ENCODE measurements at places on chromosomes 16 and 17.
A peak's percentile ranks its signal among the peaks of the same experiment; 100 is the strongest.

DNA sequence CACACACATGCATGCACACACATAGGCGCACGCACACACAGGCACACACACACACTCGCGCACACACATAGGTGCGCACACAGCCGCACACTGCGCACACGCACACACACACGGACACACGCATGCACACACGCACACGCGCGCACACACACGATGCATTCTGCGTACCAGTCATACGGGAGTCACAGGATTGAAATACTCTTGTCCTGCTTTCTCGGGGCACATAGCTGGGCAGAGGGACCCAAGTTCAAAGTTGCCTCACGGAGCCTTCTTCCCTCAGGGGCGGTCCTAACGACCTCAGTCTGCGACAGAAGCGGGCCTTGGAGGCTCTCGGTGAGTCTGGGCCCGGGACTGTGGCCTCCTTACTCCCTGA, 56.0 kb downstream of the MRM1 start:
- DNase-seq = no peak

DNA sequence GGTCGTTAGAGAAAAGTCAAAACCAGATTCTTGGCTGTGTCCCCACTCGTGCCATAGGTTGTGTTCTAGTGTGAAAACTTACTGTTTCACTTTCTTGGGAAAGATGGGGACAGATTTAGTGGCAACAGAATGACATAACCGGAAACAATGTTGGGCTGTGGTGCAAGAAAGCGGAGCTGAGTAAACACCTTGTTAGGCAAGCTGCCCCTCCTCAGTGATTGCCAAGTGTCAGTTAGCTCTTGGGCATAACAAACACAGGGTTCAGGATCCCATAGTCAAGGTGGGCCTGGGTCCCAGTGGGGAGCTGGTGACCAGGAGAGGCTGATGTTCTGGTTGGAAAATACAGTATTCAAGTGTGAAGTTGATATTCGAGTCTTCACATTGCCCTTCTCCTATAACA, 15.4 kb downstream of the UBN1 start:
- no peak for DNase-seq

DNA sequence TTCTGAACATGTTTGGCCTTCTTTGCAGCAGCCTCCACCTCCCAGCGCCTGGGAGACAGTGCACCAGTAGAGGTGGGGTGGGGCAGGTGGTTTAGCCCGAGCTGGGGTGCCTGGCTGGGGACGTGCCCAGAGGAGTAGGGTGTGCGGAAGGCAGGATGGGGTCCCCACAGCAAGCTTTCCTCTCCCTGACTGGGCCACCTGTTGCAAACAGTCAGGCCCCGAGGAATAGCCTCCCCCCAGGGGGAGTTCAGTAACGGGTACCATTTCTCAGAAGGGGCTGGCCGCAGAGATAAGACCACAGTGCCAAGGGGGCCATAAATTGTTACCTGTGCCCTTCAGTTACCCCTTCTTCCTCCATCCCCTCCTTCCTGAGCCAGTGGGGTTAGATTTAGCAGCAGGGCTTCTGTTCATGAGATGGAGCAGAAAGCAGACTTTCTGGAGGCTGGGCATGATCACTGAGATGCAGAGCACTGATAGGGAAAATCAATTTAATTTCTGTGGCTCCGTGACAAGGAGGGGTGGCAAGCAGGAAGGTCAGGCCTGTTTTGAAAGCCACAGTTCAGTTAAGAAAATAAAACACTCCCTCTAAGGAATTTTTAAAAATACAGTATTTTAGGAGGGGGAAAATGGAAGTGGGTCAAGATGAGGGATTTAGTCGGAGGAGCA, 181.9 kb downstream of the MSI2 start:
- DNase-seq = no peak

- peak; percentile 53 for DNase-seq
Measured at GRCh38 chr17:39231591-39232551, 6.1 kb upstream of the STAC2 start.

DNA sequence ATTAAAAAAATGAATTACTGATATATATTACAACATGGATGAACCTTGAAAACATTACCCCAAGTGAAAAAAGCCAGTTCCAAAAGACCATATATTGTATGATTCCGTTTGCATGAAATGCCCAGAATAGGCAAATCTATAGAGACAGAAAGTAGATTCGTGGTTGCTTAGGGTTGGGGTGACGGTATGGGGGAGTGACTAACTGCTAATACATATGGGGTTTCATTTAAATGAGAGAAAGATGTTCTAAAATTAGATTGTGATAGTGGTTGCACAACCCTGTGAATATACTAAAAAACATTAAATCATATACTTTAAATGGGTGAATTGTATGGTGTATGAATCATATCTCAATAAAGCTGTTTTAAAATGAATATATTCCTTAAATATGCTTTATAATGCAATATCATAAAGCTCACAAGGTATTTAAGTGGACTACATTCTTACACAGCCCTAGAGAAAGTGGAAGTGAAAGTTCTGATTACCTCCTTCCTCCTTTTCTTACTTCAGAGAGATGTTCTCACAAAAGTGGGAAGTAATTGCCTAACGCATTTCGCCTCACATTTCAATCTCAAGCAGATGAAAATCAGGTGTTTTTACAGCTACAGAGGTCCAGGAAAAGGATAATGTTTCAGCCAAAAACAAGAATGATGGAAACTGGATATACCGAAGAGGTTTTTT, 142.7 kb upstream of the GNAO1 start:
- no peak for DNase-seq

GRCh38 chr16:87426423-87427215, 34.5 kb downstream of the MAP1LC3B start:
- no peak for DNase-seq

DNA sequence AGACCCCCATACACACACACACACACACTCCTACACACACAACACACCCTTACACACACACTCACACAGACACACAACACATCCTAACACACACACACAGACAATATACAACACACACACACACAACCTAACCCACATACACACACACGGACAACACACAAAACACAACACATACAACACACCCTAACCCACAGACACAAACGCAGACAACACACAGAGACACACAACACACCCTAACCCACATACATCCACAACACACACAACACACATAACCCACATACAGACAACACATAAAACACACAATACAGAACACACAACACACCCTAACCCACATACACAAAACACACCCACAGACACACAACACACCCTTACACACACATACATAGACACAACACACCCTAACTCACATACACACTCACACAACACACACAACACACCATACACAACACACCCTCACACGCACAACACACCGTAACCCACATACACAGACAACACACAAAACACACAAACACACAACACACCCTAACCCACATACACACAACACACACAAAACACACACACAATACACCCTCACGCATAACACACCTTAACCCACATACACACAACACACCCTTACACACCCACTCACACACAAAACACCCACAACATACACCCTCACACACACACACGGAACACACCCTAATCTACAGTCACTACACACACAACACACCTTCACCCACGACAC, 4.4 kb downstream of the ASGR1 start:
- DNase-seq = no peak

DNA sequence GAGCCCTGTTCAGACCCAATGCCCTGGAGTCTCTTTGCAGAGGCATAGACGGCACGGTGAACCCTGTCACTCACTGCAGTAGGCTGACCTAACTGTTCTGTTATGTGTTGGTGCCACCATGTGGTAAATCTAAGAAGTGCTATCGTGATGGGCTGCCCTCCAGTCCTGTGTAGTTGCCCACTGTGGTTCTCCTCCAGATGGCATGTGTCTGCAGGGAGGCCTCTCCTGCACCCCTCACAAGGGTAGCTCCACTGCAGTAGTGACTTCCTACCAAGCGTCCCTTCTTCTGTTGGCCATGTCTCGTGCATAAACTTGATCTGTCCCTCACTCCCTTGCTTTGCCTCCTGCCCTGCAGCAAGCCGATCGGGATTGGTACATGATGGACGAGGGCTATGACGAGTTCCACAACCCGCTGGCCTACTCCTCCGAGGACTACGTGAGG, 5.8 kb downstream of the DHX38 start:
- peak; percentile 64 for DNase-seq

GRCh38 chr16:1979271-1980029, 1.8 kb downstream of the NOXO1 start:
- DNase-seq = no peak

GRCh38 chr16:47627085-47627639, 166.0 kb downstream of the PHKB start:
- no peak for DNase-seq

DNA sequence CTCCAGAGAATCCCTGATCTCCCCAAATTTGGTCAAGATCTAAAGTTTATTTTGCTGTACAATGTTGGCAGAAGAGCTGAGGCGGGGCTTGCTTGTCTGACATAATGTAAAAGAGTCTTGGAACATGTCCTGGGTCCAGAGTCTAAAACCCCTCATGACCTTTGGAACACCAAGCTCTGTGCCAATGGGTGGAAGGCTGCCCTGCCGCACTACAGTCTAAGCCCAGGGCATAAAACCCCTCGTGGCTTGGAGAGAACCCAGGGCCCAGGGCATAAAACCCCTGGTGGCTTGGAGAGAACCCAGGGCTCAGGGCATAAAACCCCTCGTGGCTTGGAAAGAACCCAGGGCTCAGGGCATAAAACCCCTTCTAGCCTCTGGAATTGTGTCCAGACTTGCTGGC, 36.7 kb downstream of the CCDC57 start:
- DNase-seq = no peak

DNA sequence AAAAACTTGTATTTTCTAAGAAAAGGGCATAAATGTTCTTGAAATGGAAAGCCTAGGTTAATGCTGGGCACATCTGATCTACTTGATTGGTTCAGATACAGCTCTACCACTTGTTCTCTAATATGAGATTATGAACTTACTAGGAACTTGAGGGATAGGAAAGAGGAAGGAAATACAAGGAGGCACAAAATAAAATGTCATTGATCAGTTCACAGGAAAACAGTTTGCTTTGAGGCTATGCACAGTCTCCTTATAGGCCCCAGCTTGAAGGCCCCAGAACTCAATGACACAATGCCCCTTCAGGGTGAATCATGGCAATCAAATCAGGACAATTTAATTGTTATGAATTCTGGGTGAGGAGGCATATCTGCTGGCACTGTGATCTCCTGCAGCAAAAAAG, 27.1 kb downstream of the NXPH3 start:
- no peak for DNase-seq

Data from CD4-positive, alpha-beta T cell (primary cell).